Stimulated activated CD8-positive, alpha-beta memory T cell treated with anti-CD3 and anti-CD28 coated beads, Interleukin-7, amount 100 ng/mL, for 1 hour (primary cell): ENCODE measurements at places on chromosomes 11 and 22.

DNA sequence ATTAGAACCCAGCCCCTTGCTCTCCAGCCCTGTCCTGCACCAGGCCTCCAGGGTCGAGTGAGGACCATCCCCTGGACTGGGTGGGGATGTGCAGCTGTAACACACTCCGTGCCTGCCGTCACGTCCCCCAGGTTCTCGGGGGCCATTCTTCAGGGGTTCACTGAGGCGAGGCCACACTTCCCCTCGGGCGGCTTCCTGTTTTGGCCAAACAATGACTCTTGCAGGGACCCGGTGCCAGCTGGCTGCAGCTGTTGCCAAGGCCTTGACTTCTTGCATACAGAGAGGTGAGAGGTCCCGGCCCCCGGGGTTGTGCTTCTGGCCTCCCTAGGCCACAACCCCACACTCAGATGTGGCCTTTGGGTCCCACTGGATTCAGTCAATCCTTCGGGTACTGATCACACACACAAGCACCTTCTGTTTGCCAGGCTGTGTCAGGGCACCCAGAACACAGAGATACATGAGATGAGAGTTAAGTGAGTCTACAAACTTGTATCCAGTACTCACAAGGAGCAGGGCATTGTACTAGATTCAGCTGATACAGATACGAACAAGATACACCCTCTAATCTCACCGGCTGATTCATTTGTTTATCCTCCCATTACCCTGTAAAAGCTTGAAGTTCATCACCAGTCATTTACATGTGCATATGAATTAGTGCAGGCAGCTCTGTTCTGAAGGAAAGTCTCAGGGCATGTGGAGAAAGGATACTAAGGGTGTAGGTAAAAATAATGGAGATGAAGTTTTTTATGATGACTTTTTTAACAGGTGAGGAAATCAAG, 32.9 kb downstream of the LRRC32 start:
- no peak for DNase-seq

DNA sequence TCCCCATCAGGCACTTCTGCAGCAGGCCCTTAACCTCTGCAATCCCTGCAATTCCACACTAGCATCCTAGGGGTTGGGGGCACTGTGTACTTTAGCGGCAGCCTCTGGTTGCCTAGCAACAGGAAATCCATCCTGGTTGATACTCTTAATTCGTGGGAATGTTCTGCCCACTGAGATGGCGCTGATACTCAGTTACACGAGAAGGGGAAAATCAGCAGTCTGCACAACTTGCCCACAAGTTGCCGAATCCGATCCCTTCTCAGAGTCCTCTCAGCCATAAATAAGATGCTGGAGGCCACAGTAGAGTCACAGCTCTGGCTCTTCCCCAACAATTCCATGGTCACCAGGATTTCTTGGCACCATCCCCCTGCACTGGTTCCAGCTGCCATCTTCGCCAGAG, 57.6 kb upstream of the CRYBB3 start:
- no peak for DNase-seq

DNA sequence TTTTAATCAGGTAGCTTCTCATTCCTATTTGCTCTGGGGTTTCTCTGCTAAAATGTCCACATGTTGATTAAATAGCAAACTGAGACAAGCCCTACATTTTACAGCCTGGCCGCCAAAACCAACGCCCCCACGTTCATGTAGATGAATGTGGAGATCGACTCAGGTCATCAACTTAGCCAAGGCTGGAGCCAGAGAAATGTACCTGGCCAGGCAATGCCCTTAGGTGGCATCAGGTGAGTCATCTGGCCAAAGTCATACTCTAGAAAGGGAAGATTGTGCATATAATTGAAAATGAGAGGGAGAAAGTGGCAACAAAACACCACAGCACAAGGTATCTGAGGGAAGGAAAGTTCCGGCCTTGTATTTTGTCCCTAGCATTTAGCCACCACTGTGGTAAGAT, 37.1 kb upstream of the CCDC89 start:
- no peak for DNase-seq

- DNase-seq = no peak
These were observed 23.1 kb downstream of the CSF2RB start for GRCh38 chr22:36936362-36937116.

DNA sequence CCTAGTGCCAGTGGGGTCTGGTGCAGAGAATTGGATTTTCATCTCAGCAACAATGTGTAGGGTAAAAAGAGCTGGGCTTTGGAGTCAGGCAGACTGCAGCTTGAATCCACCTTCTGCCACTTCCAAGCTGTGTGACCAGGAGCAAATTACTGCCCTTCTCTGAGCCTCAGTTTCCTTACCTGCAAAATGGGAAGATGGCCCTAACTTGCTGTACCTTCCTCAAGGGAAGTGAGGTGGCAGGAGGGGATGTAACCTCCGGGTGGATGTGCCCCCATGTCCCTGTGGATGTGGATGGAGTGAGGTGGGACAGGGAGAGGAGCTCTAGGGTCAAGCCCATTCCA, 90.9 kb downstream of the CACNA1I start:
- DNase-seq = no peak

GRCh38 chr11:77873345-77873744, 52.4 kb downstream of the AAMDC start:
- no peak for DNase-seq

DNA sequence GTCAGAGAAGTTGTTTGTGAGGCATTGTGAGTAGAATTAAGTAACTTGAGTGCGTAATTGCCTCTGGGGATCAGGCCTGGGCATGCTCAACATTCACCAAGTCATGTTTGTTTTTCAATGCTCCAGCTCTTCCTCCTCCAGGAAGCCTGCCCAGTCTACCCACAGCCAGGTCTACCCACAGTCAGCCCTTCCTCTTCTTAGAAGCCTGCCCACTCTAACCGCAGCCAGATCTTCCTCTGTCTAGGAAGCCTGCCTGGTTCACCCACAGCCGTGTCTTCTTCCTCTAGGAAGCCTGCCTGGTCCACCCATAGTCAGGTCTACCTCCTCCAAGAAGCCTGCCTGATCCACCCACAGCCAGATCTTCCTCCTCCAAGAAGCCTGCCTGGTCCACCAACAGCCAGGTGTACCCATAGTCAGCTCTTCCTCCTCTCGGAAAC, 25.0 kb downstream of the LRP5 start:
- no peak for DNase-seq

DNA sequence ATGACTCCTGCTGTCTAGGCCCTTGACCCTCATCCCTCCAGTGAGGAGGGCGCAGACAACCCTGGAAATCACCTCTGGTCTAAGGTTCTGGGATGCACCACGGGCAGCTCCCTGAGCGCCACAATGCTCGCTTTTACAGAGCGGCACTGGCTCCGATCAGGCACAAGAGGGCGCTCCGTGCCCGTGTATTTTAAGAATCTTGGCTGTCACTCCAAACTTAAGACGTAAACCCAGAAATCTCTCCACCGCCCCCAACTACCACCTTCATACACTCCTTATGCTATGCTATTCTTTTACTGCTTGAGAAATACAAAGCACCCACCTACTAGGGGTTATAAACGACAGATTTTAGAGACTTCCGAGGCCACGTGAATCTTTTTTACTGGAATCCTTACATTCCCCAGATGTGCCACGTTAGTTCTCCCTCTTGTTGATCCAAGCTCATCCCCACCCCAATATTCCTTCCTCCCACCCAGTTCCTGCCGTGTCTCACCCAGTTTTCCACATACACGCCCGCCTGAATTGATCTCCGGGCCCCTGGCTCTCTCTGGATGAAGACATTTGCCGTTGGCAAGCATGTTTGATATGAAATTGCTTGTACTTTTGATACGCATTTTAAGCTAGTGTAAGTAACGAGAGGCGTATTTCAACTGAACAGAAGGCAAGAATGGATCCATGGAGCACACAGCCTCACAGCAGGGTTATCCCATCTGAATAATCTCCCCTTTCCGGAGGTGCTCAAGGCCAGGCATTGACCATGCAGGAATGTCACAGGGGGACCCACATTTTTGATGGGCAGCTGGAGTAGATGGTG, 453.5 kb downstream of the OPCML start:
- DNase-seq = no peak

- no peak for DNase-seq
These were observed 60.1 kb downstream of the SOX6 start for GRCh38 chr11:16296273-16296672.

DNA sequence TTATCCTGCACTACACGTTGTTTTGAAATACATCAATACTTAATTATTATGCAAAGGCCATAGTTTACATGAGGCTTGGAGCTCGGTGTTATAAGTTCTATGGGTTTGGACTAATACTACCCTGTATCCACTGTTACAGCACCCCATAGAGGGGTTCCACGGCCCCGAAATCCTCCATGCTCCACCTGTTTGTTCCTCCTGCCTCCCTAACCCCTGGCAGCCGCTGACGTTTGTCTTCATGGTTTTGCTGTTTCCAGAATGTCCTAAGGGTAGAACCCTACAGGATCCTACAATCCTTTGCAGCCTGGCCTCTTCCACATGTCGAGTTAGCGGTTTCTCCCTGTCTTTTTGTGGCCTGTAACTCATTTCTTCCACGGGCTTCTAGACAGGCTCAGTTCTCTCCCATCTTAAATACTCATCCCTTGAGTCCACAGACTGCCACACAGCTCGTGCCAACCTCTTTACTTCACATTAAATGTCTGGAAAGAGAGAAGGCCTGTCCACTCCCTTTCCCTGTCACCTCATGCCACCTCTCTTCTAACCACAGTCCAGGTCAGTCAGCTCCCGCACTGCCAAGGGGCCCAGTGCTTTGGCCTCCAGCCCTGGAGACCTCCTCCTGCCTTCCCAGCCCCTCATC, 42.4 kb upstream of the TH start:
- DNase-seq = no peak

DNA sequence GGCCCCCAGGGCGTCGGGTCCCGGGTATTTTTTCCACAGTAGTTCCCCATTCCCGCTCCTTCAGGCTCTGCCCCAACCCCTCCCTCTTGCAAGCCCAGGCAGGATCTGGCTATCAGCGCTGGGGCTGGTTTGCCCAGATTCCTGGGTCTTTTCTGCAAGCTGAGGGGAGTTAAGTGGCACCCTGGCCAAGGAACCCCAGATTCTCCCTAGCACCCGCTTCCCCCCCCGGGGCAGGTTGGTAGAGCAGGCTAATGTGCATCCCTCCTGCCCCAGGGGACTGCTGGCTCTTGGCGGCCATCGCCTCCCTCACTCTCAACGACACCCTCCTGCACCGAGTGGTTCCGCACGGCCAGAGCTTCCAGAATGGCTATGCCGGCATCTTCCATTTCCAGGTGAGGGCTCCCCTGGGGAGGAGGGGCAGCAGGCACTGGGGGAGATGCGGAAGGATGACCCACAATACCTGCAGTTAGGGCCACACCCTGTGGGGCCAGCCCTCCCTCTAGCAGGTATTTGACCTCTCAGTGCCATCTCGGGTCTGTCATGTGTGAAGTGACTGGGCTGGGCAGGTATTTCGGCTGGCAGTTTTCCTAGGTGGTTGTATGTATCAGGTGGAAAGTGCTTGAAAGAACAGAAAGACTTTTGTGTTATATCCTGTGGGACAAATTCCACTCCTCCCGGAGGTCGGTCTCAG, 1.6 kb downstream of the CAPN1 start:
- no peak for DNase-seq

- no peak for DNase-seq
These were observed 3.6 kb downstream of the PLA2G6 start for GRCh38 chr22:38177926-38178604.

DNA sequence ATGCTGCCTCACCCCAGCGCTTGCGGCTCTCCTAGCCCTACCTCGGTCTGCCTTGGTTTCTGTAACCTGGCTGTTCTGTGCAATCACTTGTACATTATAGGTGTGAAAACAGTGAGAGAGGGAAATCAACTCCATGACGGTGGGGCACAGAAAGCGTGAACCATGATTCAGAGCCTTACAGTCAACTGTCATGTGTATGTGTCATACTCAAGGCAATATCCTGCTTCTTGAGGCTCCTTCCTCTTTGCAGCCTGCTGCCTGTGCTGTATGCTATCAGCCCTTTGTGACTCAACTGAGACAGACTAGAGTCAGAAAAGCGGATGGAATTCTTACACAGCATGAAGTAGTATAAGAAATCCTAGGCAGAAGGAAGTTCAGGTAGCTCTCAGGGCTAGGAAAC, 2.1 kb downstream of the NRIP3 start:
- no peak for DNase-seq

- DNase-seq = no peak
These were observed 36.6 kb downstream of the SMIM38 start for GRCh38 chr11:69192301-69192721.
